ENCODE measurements at places on chromosomes 3 and 15.
A peak's percentile ranks its signal among the peaks of the same experiment; 100 is the strongest.

- DNase-seq = no peak
Measured at GRCh38 chr3:131353986-131354385, 27.6 kb upstream of the NUDT16 start.

- peak; percentile 18 for DNase-seq
Measured at GRCh38 chr3:7876741-7877297, 624.8 kb upstream of the LMCD1 start.

- no peak for DNase-seq
Measured at GRCh38 chr3:5499404-5499803, 311.9 kb downstream of the EDEM1 start.

GRCh38 chr15:93862791-93863190, 368.6 kb upstream of the MCTP2 start:
- DNase-seq = no peak

DNA sequence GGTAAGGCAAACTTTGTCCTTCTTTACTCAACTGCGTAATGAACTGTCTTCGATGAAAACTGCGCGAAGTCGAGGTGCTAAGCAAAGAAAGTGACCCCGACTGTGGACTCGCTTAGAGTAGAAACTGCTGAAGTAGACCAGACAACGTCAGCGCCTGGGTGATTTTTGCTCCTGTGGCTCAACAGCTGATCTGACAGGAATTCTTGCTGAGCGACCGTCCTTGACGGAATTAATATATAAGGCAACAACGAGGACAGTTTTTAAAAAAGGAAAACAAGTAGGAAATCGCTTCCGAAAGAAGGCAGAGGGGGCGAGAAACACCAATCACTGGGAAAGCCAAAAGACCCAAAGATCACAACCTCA, 541 bp downstream of the RPS27L start:
- no peak for DNase-seq

GRCh38 chr3:10494180-10494579, 11.2 kb downstream of the ATP2B2 start:
- no peak for DNase-seq

- no peak for DNase-seq
Measured at GRCh38 chr15:67907184-67907723, 67.4 kb upstream of the RNU6-1 start.

DNA sequence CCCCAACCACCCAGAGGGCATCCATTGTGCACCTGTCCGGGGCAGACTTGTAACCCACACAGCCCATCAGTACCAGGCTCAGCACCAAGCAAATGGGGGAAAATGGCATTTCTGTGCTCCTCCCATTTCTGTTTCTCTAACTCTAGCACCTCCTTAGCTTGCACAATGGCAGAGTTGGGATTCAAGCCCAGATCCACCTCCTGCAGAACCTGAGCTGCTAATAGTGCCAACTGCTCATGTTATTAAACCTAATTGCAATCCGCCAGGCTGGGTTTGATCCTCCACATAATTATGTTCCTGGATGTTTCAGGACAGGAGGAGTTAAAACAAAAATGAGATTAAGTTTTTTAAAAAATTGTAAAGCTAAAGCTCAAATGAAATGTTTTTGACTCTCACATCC, 235.0 kb downstream of the OCA2 start:
- no peak for DNase-seq

- no peak for DNase-seq
Measured at GRCh38 chr3:120272286-120272685, 12.7 kb downstream of the GPR156 start.

DNA sequence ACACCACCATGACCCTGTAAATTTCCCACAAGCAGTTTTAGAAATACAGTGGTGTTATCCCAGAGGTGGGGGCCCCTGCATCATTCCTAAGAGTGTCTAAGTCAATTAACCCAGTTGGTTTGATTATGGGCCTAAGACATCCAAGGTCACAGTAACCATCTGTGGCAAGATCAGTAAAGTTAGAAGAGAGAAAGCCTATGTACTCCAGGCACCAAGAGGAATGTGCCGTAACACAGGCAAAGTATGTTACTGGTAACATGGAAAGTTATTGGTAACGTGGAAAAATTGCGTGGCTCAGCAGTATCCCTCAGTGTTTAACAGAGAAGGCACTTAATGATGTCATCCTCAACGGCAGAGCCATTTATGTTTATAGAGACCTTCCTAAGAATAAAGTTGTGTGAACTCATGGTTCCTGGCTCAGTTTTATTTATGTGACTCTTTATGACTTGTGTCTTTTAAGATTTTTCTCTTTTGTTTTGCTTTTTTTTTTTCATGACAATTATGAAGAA, 144.1 kb upstream of the RASGRP1 start:
- no peak for DNase-seq

GRCh38 chr15:93268066-93268465, 179.1 kb upstream of the RGMA start:
- DNase-seq = no peak

DNA sequence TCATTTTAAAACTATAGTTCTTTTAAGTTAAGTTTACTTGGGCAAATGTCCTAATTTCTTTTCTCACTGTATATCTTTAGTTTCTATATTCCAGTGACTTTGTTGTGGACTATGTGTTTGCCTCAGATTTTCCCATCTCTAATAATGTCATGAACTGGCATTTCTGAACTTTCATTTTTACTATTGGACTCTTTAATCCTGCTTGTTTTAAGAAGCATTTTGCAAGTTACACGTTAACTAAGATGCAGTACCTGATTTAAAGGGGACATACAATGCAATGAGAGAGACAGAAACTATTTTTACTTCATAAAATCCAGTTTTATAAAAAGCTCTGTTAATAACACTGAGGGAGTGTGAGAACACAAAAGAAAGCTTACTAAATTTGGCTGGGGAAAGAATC, 58.6 kb upstream of the PHLDB2 start:
- no peak for DNase-seq

DNA sequence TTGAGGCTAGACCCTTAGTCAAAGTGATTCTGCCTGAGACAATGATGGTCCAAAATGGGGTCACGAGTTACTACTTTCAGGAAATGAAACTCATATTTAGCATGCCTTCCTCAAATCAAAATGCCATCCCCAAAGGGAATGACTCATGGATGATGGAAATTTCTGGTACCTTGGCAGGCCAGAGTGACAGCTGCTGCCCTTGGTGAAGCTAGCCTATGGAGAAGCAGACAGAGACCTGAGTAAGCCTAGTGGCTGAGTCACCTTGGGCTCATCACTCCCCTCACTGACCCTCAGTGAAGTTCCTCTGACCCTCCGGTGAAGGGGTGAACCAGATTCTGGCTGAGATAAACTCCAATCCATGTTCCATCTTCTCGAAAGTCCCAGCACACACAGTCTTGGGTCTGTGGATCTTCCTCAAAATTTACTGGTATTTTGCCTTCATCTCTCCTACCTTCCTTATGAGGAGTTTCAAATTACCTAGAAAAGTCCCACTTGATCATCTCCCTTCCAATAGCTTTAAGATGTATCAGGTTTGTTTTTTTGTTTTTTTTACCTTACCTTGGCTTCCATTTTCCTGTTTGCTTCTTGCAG, 54.5 kb upstream of the ABHD17C start:
- no peak for DNase-seq

DNA sequence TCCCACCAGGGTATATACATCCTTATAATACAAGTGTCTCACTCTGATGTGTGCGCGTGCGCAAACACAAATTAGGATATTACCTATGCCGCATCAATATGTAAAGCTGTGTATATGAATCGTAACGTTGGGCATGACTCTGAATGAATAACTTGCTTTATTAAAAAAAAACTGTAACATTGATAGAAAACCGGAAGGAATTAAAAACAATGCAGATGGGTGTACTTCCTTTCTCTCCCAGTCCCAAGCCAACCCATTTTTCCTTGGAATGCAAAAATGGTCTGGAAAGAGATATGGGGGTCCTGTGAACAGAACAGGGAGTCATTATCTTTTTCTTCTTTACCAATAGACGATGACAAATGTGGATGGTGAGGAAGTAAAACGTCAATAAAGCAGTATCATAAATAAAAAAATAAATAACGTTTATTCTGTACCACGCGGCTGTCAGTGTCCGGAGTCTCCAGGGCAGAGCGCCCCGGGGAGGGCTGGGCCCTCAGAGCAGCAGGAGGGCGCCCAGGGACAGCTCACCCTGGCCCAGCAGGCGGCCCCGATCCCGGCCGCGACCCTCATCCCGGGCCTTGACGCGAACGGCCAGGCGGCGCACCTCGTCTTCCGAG, 1.6 kb downstream of the C2CD4B start:
- no peak for DNase-seq

DNA sequence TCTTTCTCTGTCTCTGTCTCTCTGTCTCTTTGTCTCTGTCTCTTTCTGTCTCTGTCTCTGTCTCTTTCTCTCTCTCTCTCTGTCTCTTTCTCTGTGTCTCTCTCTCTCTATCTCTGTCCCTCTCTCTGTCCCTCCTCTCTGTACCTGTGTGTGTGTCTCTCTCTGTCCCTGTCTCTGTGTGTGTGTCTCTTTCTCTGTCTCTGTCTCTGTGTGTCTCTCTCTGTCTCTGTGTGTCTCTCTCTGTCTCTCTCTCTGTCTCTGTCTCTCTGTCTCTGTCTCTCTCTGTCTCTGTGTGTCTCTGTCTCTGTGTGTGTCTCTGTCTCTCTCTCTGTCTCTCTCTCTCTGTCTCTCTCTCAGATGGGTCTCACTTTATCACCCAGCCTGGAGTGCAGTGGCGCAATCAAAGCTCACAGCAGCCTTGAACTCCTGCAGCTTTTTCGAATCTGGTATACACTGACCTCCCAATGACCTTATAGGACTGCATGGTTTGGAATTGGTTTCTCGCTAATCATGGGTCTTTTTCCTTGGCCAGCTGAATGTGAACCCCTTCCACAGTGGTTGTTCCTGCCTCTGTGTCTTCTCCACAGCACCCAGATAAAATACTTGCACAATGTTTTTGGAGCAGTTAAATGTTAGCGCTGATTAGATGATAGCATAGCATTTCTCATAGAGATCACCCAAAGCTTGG, 102.6 kb upstream of the KLHL25 start:
- no peak for DNase-seq

- no peak for DNase-seq
Measured at GRCh38 chr3:112508860-112509259, 9.6 kb upstream of the BTLA start.

DNA sequence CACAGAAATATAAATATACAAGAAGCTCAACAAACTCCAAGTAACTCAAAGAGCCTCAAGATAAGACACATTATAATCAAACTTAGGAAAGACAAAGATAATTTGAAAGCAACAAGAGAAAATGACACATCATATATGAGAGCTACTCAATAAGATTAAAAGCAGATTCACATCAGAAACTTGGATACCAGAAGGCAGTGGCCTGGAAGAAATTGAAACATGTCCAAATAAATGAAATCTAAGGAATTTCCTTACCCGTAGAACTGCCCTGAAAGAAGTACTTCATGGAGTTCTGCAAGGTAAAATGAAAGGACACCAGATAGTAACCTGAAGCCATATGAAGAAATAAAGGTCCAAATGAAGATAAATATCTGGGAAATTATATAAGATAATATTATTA, 113.9 kb downstream of the LSAMP start:
- no peak for DNase-seq

DNA sequence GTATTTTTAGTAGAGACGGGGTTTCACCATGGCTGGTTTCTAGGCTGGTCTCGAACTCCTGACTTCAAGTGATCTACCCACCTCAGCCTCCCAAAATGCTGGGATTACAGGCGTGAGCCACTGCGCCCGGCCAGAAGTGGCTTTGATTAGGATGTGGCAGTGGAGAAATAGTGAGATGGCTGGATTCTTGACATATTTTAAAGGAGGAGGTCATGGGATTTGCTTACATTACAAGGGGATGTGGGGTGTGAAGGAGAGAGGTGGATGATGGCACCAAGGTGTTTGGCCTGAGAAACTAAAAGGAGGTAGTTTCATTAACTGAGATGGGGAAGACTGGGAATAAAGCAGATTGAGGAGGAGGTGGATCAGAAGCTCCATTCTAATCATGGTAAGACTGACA, 15.0 kb upstream of the LTF start:
- no peak for DNase-seq

DNA sequence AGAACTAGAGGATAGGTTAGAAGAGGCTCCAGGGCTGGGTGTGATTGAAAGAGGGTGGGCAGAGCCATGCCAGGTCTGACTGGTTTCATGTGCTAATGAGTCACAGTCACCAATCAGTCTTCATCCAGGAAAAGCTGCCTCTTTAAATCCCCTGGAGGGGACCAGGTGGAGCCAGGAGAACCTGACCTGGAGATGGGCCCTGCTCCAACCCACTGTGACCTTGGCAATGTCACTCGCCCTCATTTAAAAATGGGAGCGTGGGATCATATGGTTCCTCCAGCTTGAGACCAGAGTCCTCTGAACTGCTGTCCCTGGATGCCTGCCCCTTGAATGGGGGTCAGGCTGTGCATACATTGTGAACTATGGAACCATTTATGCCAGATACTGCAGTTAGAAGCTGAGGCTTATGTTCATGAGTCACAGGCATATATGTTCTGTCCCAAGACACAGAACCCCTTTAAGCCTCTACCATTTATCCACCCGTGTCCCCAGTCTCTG, 23.0 kb downstream of the HES1 start:
- DNase-seq = no peak

DNA sequence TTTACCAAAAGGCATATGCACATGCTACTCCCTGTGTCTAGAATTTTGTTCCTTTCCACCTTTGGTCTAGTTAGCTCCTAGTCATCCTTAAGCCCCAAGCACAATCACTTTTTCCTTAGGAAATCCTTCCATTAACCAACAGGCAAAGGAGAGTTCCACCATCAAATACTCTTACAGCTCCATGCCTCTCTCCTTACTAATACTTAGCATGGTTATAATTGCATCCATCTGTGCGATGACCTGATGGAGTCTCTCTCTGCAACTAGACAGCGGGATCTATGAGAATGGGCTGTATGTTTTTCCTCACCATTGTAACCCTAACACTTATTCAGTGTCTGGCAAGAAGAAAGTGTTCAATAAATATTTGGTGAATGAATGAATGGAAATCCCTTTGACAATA, 69.3 kb upstream of the SMAD3 start:
- no peak for DNase-seq

DNA sequence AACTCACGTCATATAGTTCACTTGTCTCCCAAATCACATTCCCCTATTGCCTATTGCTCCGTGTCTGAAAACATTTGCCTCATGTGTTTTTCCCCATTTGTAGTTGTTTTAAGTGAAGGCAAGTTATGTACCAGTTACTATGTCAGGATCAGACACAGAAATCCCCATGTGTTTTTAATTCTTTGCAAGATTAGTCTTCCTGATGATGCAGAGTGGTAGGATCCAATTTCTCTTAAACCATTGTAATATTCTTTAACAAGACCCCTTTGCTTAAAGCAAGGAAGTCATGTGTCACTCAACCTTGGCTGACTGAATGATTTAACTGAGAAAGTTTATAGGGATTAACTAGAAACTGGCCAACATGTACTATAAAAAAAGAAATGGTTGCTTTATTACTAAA, 164.4 kb downstream of the OPA1 start:
- DNase-seq = no peak

- no peak for DNase-seq
Measured at GRCh38 chr15:69784798-69785566, 312.7 kb downstream of the TLE3 start.

DNA sequence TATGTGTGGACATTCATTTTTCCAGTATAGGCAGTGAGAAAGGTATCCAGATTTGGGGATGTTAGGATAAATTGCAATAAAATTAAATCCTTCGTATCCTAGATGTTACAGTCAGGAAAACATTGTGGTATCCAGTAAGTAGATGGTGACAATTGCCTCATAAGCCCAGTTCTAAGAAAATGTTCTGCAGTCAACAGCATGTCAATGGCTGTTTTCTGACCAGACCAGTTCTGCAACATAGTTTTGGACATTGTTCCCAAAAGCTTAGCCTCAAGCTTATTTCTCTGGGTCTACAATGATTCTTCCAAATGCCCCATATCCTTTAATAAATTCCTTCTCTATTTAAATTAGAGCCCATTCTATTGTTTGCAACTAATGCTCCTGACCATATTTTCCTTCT, 480.7 kb downstream of the FHIT start:
- no peak for DNase-seq

All from stimulated activated CD4-positive, alpha-beta T cell treated with anti-CD3 and anti-CD28 coated beads, TNF-alpha, amount 100 ng/mL, for 24 hours (primary cell).